SK-N-SH treated with all-trans-retinoic acid at 6 μM for 48 hours (cell line): ENCODE measurements at places on chromosomes 4 and X.
A peak's percentile ranks its signal among the peaks of the same experiment; 100 is the strongest.

GRCh38 chr4:181030961-181031360 lies 1212.2 kb upstream of the TENM3 start:
- ATAC-seq = no peak

DNA sequence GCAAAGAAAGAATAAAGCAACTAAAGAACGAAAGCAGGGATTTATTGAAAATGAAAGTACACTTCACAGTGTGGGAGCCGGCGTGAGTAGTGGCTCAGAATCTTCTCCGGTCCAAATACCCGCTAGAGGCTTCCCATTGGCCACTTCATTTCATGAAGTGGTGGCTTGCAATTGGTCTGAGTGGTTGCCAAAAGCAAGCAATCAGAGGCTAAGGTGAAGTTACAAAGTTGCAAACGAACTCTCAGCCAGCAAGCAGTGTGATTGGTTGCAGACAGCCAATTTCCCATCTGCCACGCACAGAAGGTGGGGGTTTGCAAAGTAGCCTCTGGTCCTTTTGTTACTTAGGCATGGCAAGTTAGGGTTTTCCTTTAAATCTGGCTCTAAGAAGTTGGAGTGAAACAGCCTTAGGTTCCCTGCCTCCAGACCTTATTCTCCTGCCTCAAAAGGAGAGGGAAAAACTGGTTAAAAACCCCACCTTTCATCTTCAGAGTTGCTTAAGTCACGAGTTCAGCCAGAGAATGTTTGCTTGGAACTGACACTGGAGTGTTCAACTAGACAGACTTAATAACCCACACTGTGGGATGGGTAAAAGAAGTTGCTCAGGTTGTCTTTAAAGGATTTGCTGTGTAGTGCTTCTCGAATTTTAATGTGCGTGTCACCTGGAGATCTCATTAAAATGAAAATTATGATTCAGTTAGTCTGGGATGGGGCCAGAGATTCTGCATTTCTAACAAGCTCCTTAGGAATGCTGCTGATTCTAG lies 6.9 kb upstream of the CLOCK start:
- ATAC-seq = no peak; the same call in 2 of the 3 replicates

GRCh38 chr4:172143605-172144314 lies 330.6 kb downstream of the GALNTL6 start:
- peak; percentile 60; the same call in 1 of the 3 replicates for ATAC-seq

DNA sequence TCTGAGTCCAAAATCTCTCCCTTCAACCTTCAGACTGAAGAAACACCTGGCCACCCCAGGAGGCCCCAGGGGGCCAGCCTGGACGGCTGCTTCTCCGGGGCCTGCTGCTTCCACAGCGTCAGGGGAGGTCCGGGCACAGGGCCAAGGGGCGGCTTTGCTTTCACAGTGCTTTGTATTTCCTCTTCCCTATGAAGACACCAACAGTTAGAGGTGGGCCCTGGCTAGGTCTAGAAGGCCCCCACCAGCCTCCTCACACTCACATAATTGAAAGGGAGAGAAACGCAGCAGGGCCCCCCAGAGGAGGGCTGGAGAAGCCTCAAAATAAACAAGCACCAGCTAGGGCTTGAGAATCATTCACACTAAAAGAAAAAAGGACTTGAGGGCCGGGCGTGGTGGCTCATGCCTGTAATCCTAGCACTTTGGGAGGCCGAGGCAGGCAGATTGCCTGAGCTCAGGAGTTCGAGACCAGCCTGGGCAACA lies 17.8 kb downstream of the SCD5 start:
- ATAC-seq = peak; percentile 23; the same call in 2 of the 3 replicates

- ATAC-seq = no peak
Measured at GRCh38 chr4:186653969-186654368, 69.7 kb downstream of the FAT1 start.

- ATAC-seq = no peak
Measured at GRCh38 chr4:53994382-53995102, 69.9 kb downstream of the CHIC2 start.

DNA sequence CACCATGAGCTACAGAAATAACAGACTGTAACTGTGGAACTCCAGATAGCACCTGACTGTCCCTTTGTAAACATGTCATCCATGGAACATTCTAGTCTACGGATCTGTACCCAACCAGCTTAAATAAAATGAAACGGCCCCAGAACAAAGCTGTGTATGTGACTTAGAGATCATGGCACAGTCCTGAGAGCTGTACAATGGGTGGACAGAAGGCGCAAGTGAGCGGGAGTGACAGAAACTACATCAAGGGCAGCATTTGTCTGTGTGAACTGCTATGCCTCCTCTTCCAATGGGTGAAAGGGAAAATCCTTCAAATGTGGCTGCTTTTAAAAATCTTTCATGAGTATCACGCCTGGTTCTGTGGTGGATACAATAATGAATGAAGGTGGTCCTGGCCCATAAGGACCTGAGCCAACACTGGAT lies 72.5 kb downstream of the FAT1 start:
- ATAC-seq = no peak

- ATAC-seq = no peak
Measured at GRCh38 chrX:131845201-131845600, 177.9 kb upstream of the STK26 start.

- no peak for ATAC-seq
Measured at GRCh38 chrX:30572004-30572403, 5.6 kb downstream of the TASL start.

DNA sequence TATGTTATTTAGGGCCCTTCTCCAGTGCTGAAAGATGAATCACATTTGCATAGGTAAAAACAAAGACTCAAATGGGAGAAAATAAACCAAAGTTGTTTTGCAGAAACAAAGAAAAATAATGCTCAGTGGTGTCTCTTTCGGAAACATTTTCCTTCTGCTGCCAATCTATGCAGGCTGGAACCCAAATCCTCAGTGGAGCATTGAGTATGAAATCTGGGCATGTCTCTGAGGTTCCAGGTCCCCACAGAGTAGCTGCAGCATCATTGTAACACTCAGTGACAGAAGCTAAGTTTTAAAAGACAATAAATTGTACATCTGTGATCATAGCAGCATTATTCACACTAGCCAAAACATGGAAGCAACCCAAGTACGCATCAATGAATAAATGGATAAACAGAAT lies 303.6 kb downstream of the FBXW7 start:
- ATAC-seq = no peak

DNA sequence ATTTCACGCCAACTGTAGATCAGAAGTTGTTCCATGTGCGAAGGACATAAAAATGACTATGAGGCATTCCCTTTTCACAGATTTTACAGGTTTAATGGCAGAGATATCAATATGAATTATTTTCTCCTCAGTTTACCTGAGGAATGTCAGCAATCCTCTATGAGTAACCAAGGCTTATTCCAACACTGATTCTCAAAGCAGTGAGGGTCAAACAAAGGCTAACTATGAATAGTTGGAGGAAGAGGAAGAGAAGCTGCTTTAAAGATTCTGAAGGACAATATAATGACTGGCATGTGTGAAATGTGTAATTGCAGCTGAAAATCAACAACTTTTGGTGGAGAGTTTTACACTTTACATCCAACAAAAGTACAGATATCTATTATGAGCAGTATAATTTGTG lies 29.1 kb downstream of the NAF1 start:
- no peak for ATAC-seq

DNA sequence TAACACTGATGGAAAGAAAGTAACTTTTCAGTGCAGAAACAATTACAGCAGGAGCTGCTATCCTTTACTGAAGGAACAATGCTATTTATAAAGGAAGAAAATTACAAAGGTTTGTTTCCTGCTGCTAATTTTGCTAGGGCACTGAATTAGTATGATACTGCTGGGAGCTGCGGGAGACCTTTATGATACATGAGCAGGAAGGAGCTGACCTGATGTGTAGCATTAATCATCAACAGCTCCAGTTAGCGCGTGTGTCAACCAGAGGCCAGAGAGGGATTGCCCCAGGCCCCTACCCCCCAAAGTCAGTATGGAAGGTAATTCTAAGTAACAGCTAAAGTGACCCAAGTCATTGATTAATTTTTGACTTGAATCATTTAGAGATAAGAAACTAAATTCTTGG lies 728.9 kb downstream of the PCDH18 start:
- ATAC-seq = no peak

DNA sequence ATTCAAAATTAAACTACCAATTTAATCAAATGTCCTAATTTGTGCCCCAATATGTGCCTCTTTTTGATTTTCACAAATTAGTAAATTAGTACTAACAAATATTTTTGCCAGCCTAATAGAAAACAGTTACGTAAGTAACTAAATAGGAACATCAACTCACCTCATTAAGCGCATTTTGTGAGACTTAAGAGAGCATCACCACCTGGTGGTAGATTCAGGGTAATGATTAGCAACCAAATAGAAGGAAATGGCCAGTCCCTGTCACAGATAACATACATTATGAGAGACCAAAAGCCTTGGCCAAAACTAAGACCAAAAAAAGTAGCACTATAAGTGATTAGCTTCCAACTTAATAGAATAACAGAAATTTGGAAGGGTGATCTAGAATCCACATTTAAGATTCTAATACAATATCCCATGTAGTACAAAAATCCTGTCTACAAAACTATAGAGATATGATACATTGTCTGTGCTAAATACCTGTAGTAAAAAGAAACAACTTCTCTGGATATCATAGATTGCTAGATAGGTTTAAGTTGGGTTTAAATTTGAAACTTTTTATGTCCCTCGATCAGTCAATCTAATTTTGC lies 46.7 kb downstream of the C4orf46 start:
- peak; percentile 86 for ATAC-seq

GRCh38 chr4:148315049-148315448 lies 127.2 kb downstream of the NR3C2 start:
- ATAC-seq = no peak; the same call in 2 of the 3 replicates

DNA sequence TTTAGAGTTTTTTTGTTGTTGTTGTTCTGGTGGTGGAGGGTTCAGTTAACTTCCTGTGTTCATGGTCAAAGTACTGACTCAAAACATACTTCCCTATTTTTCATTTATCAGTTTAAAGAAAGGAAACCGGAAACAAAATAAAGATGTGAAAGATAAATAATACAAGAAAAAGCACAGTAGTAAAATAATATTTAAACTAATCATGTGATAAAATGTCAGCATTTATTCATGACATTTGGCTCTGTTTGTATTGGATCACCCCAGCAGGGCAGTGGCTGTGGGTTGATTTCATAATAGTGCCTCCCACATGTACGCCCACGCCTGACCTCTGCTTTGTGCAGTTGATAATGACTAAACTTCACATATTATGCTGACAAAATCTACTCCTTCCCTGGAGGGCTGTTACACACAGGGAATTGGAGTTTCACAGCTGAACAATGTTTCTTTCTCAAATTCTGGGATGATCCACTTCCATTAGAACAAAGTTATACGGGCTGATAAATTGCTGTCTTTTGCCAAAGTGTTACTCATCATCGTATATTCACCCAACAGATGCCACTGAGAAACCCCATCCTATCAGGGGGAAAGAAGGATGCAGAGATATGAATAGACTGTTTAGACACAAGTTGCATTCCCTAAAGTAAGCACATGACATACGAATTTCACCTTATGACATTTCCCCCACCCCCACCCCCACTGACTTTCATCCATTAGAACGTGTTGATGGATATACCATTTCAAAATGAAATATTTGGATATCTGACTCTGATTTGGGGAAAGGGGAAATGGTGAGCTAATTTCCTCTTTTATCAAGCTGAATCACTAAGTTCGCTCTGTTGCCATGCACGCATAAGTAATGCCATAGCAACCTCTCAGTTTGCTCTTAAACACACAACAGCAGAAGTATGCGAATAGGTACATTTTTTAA lies 48.3 kb downstream of the AMELX start:
- peak; percentile 90 for ATAC-seq

DNA sequence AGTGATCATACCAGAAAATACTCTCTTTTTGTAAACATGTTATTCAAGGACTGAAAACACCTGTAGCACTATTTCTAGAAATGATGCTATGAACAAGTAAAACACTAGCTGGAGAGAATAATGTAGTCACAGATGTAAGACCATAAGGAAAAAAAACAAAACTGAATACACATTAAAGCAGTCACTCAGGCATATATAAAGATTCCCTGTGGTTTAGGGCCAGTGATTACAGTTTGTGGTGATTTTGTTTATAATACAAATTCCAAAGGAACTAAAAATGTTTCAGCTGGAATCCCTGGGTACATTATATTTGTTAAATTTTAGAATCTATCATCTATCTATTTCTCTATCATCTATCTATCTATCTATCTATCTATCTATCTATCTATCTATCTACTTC lies 777.8 kb upstream of the FRG1 start:
- no peak for ATAC-seq

DNA sequence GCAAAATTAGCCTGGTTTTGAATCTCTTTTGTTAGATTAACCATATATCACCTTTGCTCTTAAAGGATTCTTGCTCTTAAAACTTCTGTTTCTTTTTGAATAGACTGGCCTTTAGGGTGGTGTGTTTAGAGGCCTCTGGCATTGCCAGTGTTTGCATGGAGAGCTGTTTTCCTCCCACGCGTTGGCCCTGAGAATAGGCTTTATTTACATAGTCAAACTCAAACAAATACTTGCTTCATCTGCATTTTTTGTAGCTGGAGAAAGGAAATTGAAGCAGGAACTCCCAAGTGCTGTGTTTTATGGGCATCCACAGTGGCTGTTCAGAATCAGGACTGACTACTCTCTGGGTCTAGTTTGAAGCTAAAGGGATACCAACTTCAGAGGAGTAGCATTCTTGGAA lies 2.7 kb downstream of the SHROOM2 start:
- no peak for ATAC-seq

- no peak for ATAC-seq
Measured at GRCh38 chr4:11495291-11495690, 66.6 kb upstream of the HS3ST1 start.

DNA sequence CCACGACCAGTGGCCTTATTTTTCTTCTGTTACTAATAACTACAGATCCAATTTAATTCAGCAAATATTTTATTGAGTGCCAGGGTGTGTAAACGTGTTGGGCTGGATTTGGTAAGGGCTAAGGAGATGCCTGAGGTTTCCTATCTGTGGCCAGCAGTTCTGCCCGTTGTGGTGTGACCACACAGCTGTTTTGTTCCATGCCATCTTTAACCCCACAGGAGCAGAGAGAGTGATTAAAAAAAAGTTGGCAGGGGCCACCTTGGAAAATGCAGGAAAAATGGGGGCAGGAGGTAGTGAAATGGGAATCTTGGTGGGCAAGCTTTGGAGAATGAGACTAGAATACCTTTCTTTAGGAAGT lies 1.1 kb downstream of the PLAC8 start:
- ATAC-seq = no peak; the same call in 2 of the 3 replicates

DNA sequence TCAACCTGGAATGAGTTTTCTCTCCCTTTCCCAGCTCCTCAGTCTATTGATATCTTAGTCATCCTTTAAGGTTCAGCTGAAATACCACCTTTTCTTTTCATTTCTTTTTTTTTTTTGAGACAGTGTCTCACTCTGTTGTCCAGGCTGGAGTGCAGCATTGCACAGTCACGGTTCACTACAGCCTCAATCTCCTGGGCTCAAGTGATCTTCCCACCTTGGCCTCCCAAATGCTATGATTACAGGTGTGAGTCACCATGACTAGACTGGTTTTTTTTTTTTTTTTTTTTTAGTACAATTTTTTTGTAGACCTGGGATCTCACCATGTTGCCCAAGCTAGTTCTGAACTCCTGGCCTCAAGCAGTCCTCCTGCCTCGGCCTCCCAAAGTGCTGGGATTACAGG lies 28.9 kb downstream of the AFF1 start:
- no peak for ATAC-seq

GRCh38 chr4:15188605-15189539 lies 186.6 kb downstream of the CPEB2 start:
- no peak for ATAC-seq
